Mesothelial cell of epicardium (in vitro differentiated cells): ENCODE measurements at places on chromosomes 4 and X. TPM values are rescaled to one million over a fixed set of nuclear protein-coding genes. Genes with fewer than 3 reads are reported as not detected.

GRCh38 chrX:10106806-10107205 is 50.0 kb upstream of the CLCN4 start:
- DNase-seq: no peak

DNA sequence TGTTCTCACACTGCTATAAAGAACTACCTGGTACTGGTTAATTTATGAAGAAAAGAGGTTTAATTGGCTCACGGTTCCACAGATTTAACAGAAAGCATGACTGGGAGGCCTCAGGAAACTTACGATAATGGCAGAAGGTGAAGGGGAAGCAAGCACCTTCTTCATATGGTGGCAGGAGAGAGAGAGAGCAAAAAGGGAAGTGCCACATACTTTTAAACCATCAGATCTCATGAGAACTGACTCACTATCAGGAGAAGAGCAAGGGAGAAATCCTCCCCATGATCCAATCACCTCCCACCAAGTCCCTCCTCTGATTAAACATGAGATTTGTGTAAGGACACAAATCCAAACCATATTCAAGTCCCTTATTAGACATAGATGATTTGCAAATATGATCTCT is 12.3 kb upstream of the RAP2C start:
- no peak for DNase-seq

The DCAF4L1 gene
- total RNA-seq: 0.09 to 0.11 TPM in 2 of 3 replicates, not detected in the other

The SPANXN3 gene
- not detected in 3 replicates for total RNA-seq
